Mammary epithelial cell (primary cell): ENCODE measurements at places on chromosomes 1 and 21.

GRCh38 chr1:6367381-6368012 is 26.1 kb downstream of the ACOT7 start:
- DNase-seq: peak; percentile 100

- peak; percentile 29 for DNase-seq
Observed at GRCh38 chr21:31660259-31660565, 719 bp downstream of the SOD1 start.

GRCh38 chr1:182408435-182409075 is 8.1 kb upstream of the TEDDM1 start:
- DNase-seq: no peak

- no peak for DNase-seq
Observed at GRCh38 chr1:70497152-70497551, 86.1 kb downstream of the CTH start.

GRCh38 chr1:205976708-205977401 is 26.3 kb downstream of the RAB7B start:
- no peak for DNase-seq

GRCh38 chr1:159705904-159706256 is 8.5 kb downstream of the CRP start:
- DNase-seq: no peak

DNA sequence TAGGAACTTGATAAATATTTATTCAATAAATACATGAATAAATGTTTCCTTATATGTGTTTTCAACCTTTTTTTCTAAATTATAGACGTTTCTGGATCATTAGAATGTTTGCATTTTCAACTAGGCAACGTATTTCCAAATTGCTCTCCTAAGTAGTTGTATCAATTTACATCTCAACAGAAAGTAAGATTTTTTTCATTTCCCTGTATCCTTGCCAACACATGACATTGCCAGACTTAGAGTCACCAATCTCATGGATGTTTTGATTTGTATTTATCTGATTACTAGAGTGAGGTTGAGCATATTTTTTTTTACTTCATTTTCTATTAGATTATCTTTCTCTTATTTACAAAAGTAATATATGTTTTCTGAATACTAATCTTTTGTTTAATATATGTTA is 22.2 kb upstream of the SMG7 start:
- DNase-seq: no peak

DNA sequence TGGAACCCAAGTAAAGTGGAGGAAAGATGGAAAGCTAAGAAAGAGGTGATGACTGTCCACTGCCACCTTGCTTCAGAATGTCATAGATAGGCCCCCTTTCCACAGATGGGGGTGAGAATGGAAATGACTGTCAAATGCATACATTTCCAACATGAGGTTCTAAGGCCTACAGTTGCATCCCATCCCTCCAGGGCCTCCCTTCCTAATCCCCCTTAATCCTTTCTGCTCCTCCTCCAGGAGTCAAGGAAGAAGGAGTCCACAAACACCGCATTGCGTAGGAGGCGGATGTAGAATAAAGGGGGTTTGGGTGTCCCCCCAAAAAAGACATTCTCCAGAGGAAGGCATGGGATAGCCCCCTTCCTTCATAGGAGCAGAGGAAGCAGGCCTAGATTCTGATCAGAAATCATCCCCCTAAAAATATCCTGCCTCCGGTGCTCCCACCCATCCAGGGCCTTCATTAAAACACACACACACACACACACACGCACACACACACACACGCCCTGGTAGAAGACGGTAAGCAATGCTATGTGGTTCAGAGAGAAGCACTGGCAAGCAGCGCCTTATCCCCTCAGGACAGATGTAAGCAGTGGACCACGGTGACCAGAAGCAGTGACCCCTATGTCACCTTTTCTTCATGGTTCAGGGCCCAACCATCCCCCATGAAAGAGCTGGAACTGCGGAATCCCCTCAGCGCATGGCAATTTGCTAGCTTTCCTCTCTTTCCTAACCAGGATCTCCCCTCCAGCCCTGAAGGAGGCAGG is 2.0 kb downstream of the SV2A start:
- no peak for DNase-seq

DNA sequence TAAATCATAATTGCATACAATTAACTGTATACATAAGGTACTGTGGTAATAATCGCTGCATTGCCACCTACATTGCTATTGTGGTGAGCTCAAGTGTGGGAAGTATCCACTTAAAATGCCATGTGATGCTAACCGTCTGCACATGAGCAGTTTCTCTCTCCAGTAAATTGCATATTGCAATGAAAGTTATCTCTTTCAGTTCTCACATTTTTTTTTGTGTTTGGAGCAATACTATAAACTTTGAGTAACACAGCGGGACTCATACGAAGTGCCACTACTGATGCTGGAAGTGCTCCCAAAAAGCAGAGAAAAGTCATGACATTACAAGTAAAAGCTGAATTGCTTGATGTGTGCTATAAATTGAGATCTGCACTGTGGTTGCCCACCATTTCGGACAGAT is 38.5 kb downstream of the DISC1 start:
- DNase-seq: no peak

GRCh38 chr1:210587566-210587965 is 258.9 kb downstream of the HHAT start:
- no peak for DNase-seq

DNA sequence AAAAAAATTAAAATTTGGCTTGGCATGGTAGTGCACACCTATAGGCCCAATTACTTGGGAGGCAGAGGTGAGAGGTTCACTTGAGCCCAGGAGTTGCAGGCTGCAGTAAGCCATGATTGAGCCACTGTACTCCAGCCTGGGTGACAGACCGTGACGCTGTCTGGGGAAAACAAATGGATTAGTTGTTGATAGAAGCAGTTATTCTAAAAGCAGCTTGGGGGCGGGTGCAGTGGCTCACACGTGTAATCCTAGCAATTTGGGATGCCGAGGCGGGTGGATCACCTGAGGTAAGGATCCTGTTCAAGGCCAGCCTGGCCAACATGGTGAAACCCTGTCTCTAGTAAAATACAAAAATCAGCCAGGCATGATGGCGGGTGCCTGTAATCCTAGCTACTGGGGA is 40.3 kb downstream of the KIF1B start:
- no peak for DNase-seq

- DNase-seq: no peak
Observed at GRCh38 chr1:202791077-202791747, 17.0 kb downstream of the KDM5B start.

- DNase-seq: no peak
Observed at GRCh38 chr1:206102292-206102936, 14.8 kb downstream of the AVPR1B start.

- no peak for DNase-seq
Observed at GRCh38 chr1:2087766-2088165, 37.6 kb downstream of the PRKCZ start.

DNA sequence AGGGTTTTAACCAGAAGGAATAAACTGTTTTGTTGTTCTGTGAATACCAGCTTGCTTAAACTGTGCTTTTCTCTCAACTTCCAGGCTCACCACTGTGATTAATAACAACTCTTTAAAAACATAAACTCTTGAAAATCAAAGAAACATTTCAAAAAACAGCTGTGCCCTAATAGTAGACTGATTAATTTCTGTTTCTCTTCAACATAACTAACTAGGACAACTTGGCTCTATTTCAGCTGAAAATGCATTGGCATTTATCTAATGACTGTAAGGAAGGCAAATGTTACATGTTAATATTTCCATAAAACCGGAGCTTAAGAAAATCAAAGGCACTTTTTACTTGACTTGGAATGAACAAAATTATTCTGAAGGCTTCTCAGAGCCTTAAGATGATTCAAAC is 656.1 kb upstream of the NEGR1 start:
- no peak for DNase-seq

DNA sequence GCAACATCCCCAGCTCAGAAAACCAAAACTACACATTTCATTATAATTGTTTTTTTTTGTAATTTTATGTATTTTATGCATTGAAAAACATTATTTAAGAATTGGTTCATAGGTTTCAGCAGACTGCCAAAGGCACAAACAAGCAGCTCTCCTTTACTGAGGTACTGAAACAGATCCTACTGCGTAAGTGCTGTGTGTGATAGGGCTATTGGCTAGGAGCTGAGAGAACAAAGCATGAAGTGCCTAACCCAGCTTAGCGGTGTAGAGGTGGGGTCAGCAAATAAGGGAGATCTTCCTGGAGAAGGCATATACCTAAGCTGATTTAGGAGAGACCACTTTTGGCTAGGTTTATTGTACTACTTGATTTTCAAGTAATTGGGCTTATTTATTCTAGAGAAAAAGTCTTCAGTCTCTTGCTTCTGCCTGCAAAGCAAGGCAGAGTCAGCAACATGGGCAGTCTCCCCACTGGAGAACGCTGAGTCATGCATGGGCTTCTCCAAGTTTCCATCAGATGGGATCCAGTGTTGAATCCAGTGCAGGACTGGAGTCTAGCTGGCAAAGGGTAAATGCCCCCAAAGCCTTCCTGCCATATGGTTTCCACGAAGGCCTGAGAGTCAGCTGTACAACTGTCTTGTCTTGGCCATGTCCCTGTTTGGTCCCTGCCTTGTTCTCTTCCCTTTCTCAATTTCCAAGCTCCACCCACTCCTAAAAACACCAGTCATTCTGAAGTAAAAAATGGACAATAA is 18.0 kb upstream of the YTHDF2 start:
- no peak for DNase-seq

DNA sequence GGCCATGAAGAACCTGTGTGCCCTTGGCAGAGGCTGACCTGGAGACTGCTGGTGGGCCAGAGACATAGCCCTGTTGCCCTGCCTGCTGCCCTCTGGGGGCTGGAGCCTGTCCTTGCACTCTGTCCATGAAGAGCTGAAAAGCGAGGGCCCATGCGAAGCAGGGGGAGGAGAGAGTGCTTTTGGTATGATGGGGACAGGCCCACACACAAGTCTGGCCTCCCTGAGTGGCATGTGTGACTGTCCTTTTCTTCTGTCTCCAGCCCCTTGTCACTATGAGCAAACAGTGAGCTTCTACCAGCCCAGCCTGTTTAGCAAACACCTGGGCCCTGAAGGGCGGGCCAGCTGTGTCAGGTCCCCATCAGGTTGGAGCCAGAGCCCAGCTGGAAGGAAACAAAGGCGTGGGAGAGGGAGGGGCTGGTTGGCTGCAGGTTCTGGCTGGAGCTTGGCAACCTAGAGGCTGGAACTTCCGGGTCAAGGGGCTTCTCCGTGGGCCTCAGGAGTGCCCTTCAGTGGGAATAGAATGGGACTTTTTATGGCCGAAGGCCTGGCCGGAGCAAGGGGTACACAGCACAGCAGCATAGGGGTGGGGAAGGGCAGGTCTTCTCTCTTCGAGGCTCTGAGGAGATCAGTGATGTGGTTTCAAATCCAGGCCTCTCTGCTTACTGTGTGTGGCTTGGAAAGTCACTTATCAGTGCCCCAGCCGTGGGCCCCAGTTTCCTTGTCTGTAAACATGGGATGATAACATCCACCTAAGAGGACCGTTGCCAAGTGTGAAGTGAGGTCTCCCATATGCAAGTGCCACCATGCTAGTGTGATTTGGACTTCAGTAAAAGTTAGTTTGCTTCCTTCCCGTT is 14.3 kb downstream of the QSOX1 start:
- no peak for DNase-seq

DNA sequence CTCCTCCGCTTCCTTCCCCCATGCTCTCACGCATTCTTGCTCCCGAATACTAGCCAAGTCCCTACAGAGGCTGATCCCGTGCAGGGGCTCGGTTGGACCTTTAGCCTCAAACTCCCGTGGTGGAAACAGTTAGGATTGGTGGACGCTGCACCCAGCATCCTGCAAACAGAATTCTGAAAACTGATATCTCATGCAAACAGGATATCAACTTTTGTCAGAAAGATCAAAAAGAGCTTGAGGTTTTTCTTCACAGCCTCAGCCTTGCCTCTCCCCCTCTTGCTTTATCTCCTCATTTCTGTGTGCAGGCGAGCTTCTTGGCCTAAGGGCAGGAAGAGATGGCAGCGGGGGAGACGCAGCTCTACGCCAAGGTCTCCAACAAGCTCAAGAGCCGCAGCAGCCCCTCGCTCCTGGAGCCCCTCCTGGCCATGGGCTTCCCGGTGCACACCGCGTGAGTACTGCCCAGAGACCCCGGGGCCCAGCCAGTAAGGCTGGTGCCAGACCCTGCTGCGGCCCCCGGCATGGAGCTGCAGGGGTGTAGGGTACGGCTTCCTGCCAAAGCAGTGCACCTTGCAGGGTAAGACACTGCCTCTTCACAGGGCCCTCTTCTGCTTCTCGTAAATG is at the start of gene UBASH3A:
Gene UBASH3A (plus strand): TSS at position 292 of the 621 bp plus-strand sequence. CDS start 44 bp downstream, at position 336.
- no peak for DNase-seq

DNA sequence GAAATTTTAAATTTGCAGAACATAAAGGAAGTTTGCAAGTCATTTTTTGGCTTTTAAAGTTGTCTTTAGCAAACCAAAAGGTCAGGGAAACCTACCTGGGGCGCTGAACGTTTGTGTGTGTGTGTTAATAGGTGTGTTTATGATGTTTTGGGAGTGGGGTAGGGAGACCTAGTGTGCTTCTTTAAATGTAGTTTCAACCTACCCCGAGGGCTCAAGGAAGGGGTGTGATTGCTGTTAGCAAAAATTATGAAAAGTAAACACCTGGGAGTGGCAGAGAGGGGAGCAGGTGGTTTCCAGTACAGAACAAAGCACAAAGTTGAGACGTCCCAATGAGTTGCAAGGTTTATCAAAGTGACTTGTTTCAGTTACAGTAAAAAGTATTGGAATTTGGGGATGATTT is 58.7 kb upstream of the WDR26 start:
- DNase-seq: no peak

GRCh38 chr1:228751360-228752098 is 16.2 kb downstream of the RHOU start:
- DNase-seq: no peak

DNA sequence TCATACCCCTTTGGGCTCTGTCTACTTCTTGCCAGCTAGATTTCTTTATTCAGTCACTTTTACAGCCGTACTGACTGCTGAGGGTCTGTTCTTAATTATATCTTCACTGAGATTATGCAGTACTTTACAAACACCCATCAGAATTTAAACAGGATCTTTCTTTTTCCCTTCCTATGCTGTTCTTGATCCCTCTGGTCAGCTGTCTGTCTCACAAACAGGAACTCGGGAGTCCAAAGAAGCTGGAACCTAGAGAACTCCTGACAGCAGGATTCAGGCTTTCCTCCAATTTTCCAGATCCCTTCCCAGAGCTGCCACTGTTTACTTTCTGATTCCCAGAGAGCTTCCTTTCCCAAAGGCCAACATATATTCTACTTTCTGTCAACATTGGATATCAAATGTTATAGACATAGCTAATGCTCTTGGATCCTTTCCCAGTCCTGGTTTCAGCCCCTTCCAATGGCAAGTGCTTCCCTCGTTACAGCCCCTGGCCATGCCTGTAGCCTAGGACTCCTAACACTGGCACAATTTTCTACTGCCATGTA is 59.5 kb downstream of the ATP2B4 start:
- DNase-seq: no peak

GRCh38 chr21:33478935-33479678 is 667 bp downstream of the TMEM50B start:
- peak; percentile 33 for DNase-seq

GRCh38 chr1:223143537-223144248 is 645 bp upstream of the TLR5 start:
- no peak for DNase-seq

- DNase-seq: no peak
Observed at GRCh38 chr1:151635479-151636072, 23.7 kb downstream of the SNX27 start.
